ENCODE measurements at places on chromosomes 2 and 18. TPM values are rescaled to one million over a fixed set of nuclear protein-coding genes. Genes with fewer than 3 reads are reported as not detected.

DNA sequence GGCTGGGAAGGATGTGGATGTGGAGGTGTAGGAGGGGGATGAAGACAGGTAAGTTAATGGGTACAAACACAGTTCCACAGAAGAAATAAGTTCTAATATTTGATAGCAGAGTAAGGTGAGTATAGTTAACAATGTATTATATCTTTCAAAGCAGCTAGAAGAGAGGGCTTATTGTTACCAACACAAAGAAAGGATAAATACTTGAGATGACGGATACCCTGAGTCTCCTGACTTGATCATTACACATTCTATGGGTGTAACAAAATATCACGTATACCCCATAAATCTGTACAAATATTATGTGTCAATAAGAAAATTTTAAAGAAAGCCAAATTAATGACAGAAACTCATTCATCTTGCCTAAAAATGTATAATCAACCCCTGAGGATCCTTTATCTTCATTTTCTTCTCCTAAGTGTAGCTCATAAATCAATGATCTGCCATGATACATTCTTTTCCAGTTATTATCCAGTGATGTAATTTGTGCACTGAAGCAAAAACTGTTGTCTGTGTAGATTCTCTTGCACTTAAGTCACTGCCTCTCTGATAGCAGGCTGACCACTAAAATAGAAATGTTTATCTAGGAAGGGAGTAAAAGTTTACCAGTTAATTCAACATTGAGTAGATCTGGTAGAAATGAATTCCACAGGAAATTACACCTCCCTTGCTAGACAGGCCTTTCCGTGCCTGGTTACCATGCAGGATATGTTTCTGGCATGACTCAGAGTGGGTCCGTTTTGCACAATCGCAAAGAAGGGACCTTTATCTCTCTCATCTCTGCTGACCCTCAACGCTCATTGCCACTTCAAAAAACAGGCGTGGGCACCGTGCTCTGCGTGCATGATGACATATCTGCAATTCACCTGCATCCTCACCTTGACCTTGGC, 249.7 kb upstream of the NCKAP5 start:
- DNase-seq, result peak; percentile 93

DNA sequence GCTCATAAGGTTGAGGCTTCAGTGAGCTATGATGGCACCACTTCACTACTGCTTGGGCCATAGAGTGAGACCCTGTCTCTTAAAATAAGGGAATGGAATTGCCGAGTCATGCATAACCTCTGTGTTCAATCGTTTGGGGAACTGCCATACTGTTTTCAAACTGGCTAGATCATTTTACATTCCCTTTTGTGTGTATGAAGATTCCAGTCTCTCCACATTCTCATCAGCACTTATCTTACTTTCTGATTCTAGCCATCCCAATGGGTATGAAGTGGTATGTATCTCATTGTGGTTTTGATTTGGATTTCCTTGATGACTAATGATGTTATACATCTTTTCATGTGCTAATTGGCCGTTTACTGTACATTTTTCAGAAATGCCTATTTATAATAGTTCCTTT, 23.7 kb downstream of the MARCHF7 start:
- DNase-seq, result peak; percentile 24

DNA sequence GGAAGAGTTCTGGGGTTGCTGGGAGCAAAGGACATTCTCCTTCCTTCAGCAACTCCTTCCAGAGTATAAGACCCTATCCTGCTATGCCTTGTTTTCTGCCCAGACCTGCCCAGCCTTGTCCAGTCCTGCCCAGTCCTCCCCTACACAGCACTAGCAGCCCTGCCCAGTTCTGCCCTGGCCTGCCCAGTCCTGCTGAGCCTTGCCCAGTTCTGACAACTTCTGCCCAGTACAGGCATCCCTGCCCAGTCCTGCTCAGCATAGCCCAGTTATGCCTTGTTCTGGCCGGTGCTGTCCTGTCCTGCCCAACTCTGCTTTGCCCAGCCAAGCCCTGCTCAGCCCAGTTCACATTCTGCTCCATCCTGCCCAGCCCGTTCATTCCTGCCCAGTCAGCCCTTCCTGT, 44.9 kb upstream of the ALK start:
- DNase-seq, result no peak

GRCh38 chr2:95215018-95215612, 7.8 kb downstream of the ZNF892 start:
- DNase-seq, result no peak

Gene SCTR
- not detected for total RNA-seq

Gene CCDC121
- 1.9 TPM for total RNA-seq

All from fibroblast of villous mesenchyme (primary cell).